ENCODE measurements at places on chromosomes 3 and 15.

DNA sequence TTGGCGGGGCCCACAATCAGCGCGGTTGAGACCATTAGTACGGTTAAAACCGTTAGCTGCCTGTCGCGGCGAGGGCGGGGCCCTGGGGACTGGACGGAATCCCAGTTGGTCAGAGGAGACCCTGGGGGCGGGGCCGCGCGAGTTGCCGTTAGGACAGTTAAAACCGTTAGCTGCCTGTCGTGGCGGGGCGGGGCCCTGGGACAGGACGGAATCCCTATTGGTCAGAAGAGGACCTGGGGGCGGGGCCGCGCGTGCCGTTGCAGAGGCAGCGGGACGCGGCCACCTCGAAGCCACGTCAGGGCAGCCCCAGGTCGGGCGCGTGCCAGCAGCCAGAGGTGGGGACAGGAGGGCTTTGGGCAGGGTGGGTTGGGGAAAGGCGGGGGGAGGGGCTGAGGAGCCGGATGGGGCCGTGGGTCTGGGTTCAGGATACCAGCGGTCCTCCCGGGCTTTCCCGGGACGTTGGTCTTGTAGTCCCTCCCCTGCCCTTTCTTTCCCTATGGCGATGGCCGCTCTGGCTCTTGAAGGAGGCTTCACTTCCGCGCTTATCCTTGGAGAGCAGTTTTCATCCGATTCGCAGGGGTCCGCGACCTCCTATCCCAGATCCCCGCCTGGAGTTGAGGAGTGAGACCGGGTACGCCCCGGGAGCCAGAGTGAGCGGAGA lies 28.0 kb downstream of the KLHDC8B start:
- DNase-seq: no peak

DNA sequence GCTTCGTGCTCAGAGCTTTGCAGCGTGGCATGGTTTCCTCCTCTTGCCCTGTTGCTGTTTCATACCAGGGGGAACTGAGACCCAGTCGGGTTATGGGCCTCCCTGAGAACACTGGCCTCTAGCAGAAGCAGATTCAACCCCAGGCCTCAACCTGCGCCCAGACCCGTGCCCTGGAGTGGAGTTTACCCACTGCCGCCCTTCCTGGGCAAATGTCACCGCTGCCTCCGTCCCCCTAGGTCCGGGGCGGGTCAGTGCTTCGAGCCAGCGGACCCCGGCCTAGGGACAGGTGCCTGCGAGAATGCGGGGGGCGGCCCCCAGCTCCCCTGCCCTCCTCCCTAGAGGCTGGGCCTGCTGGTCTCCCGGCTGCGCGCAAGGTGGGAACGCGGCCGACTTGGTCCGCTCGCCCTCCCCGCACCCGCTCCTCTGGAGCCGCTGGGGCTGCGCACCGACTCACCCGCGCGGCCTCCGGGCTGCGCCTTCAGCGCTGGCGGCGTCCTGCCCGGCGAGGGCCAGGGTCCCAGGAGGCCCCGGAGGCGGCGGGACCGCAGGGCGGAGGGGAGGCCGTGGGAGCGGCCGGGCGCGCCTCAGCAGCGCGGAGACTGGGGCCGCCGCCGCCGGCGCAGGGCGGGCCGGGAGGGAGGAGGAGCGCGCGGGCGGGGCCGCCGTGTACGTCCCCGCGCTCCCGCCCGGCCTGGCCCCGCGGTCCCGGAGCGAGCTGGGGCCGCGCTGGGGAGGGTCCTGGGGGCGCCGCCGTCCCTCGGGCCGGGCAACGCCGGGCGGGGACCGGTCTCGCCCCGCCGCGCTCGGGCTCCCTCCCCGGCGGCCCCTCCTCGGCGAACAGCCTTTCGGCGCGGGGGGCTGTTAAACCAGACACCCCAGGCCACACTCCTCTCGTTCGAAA lies at the start of gene PIGZ:
Gene PIGZ, minus strand, starts transcription at position 601 of the 901 bp plus-strand sequence. CDS start 16,802 bp downstream, outside the sequence.
- peak; percentile 58 for DNase-seq

DNA sequence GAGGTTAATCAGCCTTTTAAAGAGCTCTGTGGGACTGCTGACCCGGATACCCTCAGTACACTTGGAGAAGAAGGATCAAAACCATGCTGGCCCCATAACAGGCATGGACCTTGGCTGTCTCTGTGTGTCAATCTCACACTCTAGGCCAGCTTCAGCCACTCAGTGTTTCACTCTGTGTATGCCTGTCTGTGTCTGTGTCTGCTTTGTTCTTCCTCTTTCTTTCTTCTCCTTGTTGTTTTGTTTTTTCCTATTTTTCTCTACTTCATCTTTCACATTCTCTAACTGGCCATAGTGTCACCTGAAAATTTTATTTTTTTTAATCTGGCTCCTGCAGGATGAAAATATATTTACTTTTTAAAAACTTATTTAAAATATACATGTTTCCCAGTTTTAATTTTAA lies 51.1 kb downstream of the SERP1 start:
- no peak for DNase-seq

DNA sequence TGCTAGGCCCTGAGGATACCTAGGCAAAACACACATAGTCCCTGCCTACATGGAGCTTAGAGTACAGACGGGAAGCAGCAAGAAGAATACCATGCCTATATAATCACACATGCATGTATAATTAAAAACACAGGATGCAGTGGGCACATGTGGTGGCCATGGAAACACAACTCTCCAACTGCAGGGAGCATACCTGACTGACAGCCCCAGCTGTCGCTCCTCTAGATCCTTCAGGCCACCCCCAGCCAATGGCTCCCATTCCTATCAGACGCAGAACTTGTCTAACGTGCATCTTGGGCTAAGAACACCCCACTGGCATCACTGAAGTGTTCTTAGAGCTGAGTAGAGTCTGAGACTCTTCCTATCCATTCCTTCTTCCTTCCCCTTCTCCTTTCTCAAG lies 125.5 kb upstream of the FRMD4B start:
- DNase-seq: no peak

- DNase-seq: no peak
Observed at GRCh38 chr3:111314181-111314873, 227.7 kb upstream of the CD96 start.

- no peak for DNase-seq
Observed at GRCh38 chr3:106255870-106256248, 387.0 kb upstream of the CBLB start.

DNA sequence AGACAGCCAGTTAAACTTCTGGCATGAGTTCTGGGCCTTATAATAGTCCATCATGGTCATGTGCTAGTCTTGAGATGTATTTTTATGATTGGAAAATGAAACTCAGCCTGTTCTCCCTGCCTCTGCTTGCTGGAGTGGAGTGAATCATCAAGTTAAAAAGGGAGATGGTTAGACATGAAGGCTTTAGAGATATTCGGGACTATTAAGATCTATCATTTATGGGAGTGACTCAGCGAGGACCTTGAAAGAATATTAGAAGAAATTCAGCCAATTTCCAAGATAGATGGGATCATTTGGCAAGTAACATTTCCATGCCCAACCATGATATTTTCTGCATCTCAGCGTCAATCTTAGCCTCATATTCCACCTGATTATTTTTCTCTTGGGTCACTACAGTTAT lies 79.8 kb downstream of the AGBL1 start:
- no peak for DNase-seq

GRCh38 chr3:62670351-62670750 lies 204.9 kb downstream of the CADPS start:
- no peak for DNase-seq

- DNase-seq: no peak
Observed at GRCh38 chr3:8443829-8444791, 57.5 kb upstream of the LMCD1 start.

- no peak for DNase-seq
Observed at GRCh38 chr15:77831986-77832385, 199.3 kb upstream of the LINGO1 start.

DNA sequence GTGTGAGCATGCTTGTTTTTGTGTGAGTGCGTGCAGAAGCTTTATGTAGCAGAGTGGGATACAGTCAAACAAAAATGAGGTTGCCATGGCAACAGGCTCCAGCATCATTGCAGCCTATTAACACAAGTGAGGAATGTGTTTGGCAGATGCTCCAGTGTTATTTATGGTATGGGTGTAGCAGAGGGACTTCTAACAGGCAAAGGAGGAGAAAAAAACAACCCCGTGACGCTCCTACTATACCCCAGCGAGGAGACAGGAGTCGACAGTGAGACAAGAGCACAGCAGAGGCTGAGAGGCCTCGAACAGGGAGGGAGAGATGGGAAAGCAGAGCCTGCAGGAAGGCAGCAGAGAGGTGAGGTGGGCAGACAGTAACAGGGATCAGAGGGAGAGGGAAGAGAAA lies 4.9 kb downstream of the ADCY5 start:
- no peak for DNase-seq

GRCh38 chr15:31487811-31488436 lies 161.3 kb downstream of the KLF13 start:
- DNase-seq: peak; percentile 42

DNA sequence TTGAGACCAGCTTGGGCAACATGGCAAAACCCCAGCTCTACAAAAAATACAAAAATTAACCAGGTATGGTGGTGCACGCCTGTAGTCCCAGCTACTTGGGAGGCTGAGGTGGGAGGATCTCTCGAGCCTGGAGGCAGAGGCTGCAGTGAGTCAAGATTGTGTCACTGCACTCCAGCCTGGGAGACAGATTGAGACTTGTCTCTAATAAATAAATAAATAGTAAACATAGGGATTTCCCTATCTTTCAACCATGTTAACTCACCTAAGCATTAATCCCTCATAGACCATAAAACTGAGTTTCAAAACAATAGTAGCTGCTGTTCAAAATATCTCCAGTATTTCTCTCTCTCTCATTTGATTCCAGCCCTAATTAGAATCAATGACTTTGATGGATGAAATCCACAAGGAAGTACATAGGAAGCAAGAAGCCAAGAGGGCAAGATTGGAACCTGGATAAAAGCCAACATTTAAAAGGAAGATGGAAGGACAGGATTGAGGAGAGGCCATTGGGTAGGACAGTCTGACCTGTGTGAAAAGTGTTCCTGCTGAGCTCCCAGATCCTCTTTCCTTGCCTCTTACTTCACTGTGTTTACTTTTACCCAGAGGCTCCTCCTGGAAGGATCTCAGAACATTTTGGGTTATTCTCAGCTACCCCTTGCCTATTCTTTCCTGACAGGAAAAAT lies 12.4 kb upstream of the TTBK2 start:
- DNase-seq: no peak

GRCh38 chr3:156668073-156668763 lies 6.2 kb upstream of the TIPARP start:
- DNase-seq: peak; percentile 44

DNA sequence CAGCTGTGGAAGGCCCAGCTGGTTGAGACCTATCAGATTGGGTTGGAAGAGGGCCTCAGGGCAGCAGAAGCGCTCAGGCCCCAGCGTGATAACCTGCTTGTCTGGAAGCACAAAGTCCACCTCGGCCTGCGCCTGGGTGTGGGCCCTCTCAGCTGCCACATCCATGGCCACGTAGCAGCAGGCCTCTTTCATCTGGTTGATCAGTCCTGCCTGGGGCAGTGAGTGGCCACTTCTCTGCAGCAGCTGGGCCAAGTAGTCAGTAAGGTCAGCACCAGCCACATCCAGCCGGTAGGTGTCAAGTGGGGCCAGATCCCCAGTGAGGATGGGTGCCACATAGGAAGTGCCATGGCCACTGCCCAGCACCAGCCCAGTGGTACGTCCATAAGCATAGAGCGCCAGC lies 3.9 kb upstream of the CAMKV start:
- DNase-seq: no peak

DNA sequence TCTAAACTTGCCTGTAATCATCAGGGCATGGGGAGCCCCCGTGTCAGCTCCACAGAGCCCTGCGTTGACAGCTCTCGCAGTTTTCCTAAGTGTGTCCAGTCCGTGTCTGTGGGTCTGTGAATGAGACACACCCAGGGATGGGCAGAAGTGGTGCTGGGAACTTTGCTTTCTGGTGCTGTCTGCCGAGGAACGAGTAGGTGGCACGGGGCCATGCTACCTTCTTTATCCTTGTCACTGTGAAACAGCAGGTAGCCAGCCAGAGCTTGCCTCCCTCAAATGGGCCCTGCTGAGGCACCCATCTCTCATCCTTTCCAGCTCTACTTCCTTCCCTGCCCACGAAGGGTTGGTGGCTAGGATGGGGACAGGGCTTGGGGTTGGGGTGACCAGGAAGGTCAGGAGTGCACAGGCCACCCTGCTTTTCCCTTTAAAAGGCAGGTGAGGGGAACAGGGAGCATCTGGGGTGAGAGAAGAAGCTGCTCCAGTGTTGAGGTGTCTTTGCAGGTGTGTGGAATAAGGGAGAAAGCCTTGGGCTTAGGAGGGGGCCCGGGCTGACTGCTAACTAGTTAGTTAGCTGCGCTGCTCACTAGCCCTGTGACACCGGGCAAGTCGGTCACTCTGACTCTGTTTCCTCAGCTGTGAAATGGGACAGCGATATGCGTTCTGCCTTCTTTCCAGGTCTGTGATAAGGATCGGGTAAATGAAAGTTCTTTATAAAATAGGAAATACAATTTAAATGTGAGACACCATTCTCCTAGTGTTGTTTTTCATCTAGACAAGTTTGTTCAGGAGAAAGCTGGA lies 27.9 kb downstream of the PDIA5 start:
- no peak for DNase-seq

GRCh38 chr15:79030470-79030869 lies 60.1 kb downstream of the RASGRF1 start:
- DNase-seq: no peak

- DNase-seq: no peak
Observed at GRCh38 chr15:73387507-73388255, 18.9 kb upstream of the HCN4 start.

DNA sequence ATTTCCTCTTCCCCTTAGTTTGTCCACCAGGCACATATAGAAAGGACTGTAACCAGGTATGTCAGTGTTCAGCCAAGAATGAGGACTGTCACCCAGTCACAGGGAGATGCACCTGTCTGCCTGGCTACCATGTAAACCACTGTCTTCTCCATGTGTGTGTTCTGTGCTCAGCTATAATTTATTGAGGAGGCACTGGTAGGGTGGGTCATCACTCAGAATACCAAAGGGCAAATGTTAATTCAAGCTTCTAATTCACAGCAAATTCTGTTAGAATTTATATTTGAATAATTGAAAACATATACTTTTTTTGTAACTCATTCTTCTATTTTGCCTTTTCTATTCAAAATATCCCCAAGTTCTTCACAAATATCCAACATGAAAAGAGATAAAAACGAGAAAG lies 780.4 kb downstream of the MECOM start:
- no peak for DNase-seq

GRCh38 chr15:40799523-40799922 lies 7.4 kb upstream of the ZFYVE19 start:
- DNase-seq: no peak

- DNase-seq: peak; percentile 8
Observed at GRCh38 chr15:32994810-32995424, 199.6 kb downstream of the FMN1 start.

DNA sequence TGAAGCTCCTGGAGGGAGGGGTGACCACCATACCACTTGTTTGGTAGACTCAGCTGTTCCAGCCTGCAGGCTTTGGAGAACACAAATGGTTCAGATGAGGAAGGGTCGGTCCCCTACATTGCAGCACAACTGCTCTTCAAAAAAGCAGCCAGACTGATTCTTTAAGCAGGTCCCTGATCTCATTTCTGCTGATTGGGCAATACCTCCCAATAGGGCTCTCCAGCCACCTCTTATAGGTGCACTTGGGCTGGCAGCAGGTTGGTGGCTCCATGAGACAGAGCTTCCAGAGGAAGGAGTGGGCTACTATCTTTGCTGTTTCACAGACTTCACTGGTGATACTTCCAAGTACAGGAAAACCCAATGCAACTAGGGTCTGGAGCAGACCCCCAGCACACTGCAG lies 65.9 kb upstream of the PEX5L start:
- no peak for DNase-seq

GRCh38 chr15:42507514-42507913 lies 12.1 kb downstream of the SNAP23 start:
- DNase-seq: no peak

Data from activated CD4-positive, alpha-beta T cell treated with anti-CD3 and anti-CD28 coated beads, Interleukin-2, Interleukin-6, amounts not matched to agents 100 ng/mL and 50 ng/mL, durations not matched to agents 16 hours and 8 hours (primary cell).